ENCODE measurements at places on chromosomes 5 and 9.

DNA sequence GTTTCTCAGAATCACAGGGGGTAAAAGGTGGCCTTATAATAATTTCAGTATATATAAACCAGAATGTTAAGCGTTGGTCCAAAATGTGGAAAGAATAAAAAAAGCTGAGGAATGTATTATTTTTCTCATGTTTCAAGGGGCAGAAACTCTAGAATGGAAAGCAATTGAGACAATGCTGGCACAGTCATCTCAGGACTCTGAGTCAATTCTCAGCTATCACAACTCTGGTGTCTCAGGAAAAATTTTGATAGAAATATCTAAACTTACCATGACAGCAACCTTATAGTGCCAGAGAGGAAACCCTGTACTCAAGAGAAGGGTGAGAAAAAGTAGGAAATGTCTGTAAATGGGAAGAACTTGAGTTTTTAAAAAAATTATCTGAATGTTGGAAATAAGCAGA is 1189.4 kb upstream of the NUDT12 start:
- no peak overlapping the region for H3K27ac ChIP-seq
- H3K36me3 ChIP-seq, result no peaks in the 10 kb centered on the region
- H3K4me1 ChIP-seq, result no peaks in the 10 kb centered on the region
- no peak overlapping the region for H3K4me3 ChIP-seq
- no peak for DNase-seq

- peaks cover 29% of the 10 kb centered on the region for H3K4me1 ChIP-seq
- H3K36me3 ChIP-seq, result no peaks in the 10 kb centered on the region
- H3K4me3 ChIP-seq, result no peak overlapping the region
- peak overlapping the region; percentile 35 for H3K27ac ChIP-seq
- H3K27me3 ChIP-seq, result no peaks in the 10 kb centered on the region
- DNase-seq, result no peak
Measured at GRCh38 chr9:120932086-120932823, 5.7 kb upstream of the TRAF1 start.

DNA sequence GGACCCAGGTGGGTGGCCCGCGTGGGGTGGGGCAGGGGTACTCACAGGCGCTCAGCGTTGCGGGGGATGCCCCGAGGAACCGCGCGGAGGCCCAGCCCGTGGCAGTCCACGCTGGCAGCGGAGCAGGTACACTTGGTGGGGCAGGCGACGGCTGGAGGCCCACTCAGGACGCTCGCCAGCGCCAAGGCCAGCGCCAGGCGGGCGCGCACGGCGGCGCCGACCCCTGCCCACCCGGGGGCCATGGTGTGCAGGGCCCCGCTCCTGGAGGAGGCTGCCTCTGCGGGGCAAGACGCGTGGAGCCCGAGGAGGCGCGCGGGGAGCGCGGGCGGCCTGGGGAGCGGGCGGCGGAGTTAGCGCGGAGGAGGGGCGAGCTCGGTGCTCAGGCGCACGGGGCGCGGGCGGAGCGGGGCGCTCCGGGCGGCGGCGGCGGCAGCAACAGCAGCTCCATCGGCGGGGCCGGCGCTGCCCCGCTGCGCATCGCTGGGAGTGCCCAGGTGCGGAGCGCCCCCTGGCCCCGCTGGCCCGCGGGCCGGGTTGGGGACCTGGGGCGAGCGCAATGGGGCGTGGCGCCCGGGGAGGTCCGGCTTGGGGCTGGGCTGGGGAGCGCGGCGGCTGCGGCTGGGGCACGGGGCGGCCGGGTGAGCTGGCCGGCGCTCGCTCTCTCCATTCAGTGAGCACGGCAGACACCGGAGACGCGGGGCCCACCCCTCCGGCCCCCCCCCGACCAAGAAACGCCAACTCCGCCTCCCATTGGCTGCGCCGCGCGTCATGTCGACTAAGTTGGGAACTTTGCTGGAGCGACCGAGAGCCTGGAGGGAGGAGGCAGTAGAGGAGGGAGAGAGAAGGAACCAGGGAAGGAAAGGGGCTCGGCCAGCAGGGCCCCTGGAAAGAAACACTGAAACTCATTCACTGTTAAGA is at the start of gene SLIT3:
TSS of gene SLIT3 (minus strand) at position 672 of the 918 bp plus-strand sequence. CDS start at position 242, 430 bp downstream.
- H3K36me3 ChIP-seq, result no peaks in the 10 kb centered on the region
- DNase-seq, result peak; percentile 93
- no peaks in the 10 kb centered on the region for H3K4me1 ChIP-seq
- H3K4me3 ChIP-seq, result peak within 1 kb of the TSS; percentile 58

DNA sequence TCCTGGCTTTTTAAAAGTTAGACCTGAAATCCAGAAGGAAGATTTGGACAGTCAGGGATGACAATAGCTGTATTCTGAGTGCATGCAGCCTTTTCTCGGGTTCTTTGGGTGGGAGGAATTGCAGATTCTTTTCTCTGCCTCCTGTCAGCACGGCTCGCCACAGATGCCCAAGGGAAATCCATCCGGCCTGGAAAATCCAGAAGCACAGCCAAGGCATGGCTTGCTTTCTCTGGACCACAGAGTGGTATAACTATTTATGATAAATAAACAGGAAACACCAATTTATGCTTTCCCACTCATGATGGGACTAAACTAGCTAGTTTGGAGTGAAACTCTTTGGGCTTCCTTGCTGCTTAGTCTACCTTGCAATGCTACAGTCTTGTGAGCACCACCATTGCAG is 59.1 kb downstream of the C9orf152 start:
- DNase-seq, result no peak
- no peak overlapping the region for H3K4me3 ChIP-seq
- no peaks in the 10 kb centered on the region for H3K36me3 ChIP-seq

DNA sequence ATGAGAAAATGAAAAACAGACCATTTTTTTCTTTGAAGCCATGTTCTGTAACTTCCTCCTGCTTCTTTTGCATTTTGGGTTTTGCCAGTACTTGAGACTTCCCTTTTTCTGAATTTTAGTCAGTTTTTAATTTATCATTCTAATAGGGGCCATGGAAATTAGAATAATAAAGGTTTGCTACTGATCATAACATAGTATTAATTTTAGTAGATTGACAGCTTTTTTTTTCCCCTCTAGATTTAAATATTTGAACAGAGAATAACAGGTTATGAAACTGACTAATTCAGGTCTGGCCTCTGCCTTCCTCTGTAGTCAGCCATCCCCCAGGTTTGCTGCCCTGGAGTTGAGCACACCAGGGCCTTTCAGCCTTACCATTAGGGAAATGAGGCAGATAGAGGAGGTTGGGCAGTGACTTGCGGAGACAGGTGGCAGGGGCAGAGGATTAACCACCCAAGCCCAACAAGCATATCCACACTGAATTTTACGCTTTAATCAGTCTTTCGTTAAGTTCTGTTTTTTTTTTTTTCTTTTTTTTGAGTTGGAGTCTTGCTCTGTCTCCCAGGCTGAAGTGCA is 80.1 kb upstream of the TNFAIP8 start:
- no peaks in the 10 kb centered on the region for H3K4me1 ChIP-seq
- H3K27ac ChIP-seq, result peak overlapping the region; percentile 5
- no peaks in the 10 kb centered on the region for H3K27me3 ChIP-seq
- no peaks in the 10 kb centered on the region for H3K36me3 ChIP-seq
- no peak overlapping the region for H3K4me3 ChIP-seq

GRCh38 chr5:124461157-124461556 is 285.3 kb downstream of the ZNF608 start:
- no peak overlapping the region for H3K4me3 ChIP-seq
- H3K27ac ChIP-seq, result no peak overlapping the region
- no peaks in the 10 kb centered on the region for H3K4me1 ChIP-seq
- DNase-seq, result no peak
- H3K36me3 ChIP-seq, result no peaks in the 10 kb centered on the region

DNA sequence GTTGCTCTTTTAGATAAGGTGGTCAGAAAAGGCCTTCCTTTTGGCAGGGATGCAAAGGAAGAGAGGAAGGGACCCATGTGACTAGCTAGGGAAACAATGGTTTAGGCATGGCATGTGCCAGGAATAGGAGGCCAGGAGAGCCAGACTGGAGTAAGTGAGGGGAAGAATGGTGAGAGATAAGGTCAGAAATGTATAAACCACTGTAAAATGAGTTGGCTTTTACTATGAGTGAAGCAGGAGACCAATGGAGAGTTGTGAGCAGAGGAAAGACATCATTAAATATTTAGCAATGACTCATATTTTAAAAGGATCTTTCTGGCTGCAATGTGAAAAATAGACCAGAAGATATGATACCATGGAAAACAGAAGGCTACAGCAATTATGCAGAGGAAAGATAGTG is 50.9 kb downstream of the AP3B1 start:
- no peaks in the 10 kb centered on the region for H3K27me3 ChIP-seq
- H3K27ac ChIP-seq, result no peak overlapping the region
- no peaks in the 10 kb centered on the region for H3K4me1 ChIP-seq
- no peak for DNase-seq
- H3K36me3 ChIP-seq, result no peaks in the 10 kb centered on the region
